Breast epithelium (tissue), 4 donors: ENCODE measurements at places on chromosomes 2 and 18.

DNA sequence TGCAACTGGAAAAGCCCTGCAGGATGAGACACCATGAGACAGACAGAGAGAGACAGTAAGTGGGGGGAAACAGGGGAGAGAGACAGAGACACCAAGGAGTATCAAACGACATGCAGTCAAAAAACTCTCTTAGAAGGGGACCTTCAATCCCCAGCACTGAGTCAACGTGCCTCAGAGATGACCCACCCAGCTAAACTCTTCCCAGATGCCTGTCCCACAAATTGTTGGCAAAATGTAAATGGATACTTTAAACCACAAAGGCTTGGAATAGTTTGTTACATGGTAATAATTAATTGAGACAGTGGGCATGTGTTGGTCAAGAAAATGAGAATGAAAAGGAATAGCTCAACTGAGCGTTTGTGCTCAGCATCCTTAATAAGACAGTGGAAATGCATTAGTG is 98.3 kb downstream of the GRB14 start:
- no peak for DNase-seq

DNA sequence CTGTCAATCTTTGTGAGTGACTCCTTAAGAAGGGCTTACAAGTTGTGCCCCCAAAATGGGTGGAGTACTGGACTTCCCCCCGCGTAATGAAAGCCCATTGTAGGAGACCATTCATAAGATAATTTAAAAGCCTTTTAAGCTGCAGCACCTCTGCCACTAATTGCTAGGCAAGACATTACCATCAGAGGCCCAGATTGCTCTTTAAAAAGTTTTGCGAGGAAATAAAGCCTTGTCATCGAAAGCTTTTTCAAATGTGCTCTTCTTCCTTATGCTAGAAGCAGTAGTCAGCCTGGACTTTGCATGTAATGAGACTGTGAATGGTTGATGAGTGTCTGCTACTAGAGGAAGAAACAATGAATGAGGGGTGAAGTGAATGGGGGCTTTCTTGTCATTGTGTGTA is 345.3 kb upstream of the CDH2 start:
- no peak for DNase-seq

DNA sequence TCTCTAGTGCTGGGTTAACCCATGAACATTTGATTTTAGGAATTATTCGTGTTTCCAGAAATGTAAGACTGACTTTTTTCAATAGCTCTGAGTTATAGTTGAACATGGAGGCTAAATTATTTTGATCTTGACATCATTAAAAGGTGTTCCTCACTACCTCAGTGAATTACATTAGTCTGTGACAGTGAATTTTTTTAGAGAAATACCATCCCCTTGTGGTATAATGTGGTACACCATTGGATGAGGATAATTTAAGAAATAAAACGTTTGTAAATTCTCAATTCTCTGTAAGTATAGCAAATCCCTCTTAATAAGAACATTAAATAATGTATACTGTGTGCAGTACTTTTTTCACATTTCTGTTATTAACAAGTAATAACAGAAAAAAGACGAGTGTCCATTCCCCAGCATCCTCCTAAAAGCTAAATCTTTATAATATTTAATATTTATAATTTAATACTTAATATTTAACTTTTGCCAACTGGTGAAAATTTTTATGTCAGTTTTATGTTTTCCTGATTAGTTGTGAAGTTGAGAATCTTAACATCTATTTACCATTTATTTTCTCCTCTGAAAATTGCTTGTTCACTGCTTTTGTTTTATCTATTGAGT is 70.3 kb upstream of the CWC22 start:
- DNase-seq, result no peak

- no peak for DNase-seq
Observed at GRCh38 chr2:217147818-217148217, 288.0 kb upstream of the TNP1 start.

DNA sequence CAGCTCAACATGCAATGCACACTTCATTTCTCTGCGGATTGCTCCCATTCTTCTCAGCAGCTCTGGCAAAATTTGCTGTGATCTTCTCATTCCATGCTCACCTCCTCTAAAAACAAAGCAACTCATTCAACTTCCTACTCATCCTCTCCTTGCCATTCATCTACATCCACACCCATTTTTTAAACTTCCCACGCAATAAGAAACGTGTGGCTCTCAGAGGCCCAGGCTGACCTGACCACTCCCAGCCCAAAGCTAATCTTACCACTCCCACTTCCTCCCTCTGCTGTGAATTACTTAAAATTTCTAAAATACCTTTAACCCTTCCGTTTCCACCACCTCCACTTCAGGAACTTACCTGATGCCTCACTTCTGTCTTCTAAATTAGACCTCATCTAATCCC is 15.2 kb downstream of the ABCB11 start:
- DNase-seq, result no peak

DNA sequence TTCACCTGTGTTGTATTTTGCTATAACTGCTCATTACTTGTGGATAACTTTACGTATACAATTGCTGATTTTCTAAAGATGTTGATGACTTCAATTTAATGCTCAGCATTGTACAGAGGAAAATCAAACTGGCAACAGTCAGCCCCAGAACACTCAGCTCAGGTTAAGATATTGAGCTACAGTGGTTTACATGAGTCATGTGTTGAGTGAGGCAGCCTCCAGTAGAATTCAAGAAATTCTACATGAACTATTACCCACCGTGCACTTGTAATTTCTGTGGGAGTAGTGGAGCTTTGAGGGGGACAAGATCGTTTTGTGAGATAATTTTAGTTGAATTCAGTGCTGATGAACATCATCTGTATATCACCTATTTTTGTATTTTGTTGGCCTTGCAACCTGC is 292.3 kb downstream of the ALPK2 start:
- no peak for DNase-seq

DNA sequence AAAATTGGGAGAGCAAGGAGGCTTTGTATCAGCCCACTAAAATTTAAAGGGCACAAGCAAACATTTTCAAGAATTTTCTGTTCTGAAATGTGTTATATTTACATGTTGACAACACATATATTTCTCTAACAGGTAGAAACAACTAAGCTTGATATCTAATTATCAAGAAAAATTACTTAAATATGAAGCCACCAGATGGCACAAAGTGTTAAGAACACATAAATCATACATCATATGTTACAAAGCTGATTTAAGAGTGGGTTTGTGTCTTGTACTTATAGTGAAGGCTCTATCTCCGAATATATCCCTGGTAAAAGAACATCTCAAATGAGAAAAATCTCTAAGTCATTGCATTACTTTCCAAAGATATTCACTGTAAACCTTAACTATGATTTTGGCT is 19.6 kb upstream of the CREB1 start:
- DNase-seq, result no peak

DNA sequence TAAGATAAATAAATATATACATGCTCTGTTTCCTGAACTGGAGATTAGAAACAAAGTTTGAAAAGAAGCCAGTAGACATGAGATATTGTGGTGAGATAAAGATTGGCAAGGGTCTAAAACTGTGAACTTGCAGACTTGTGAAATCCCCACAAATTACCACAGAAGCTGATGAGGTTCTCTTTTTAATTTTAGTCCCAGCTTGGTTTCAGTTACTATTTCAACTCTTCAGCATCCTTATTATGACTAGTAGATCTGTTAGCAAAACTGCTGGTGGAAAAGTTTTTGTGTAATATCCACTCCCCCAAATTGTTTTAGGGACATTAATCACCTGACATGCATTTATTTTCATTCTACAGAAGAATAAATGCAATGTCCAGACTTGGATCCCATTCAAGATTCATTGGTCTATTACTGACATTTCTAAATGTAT is 20.8 kb downstream of the RASGRP3 start:
- DNase-seq, result no peak

DNA sequence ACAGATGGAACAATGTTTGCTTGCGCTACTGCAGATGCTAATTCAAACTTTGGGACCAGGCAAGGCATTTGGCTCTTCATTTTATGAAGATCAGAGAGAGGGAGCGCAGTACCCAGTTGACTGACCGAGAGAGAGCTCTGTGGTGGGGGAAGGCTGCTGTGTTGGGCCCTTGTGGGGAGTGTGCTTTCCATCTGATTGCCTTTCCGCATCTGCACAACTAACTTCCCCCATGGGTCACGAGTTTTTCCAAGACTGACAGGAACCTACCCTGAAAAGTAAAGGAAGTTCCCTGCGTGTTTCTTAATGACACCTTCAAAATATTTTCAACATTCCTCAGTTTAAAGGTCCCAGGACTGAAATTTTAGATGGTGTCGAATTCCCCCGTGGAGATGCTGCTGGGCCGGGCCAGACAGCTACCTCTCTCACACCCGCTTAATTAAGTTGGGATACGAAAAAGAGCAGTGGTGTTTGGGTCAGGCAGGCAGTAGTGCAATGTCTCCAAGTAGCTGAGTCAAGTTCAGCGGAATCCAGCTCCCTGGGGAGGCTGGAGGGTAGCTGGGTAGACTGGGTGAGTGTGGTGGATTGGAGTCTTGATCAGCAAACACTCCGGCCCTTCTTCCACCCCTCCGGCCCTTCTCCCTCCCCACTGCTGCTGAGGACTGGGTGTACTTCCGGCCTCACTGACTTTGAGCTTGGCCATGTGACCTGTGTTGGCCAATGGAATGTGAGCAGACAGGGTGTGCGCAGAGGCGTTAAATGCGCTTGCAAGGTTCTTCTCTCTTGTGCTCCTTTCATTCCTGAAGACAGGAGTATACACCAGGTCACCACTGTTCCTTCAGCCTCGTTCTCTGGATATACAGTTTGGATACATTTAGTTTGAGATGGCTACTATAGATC is 2.3 kb upstream of the ARHGAP25 start:
- DNase-seq, result no peak

DNA sequence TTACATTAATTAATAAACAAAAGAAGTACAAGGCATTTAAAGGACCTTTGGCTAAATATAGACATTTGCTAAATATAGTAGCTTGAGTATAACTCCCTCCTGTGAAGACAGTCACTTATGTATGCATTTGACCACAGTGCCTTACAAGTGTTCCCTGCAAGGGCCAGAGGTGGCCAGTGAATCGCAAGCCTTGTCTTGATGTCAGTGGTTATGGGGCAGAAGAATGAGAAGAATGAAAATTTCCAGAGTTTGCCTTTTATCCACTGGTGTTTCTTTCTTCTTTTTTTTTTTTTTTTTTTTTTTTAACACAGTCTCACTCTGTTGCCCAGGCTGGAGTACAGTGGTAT is 1.8 kb downstream of the LRRFIP1 start:
- no peak for DNase-seq

DNA sequence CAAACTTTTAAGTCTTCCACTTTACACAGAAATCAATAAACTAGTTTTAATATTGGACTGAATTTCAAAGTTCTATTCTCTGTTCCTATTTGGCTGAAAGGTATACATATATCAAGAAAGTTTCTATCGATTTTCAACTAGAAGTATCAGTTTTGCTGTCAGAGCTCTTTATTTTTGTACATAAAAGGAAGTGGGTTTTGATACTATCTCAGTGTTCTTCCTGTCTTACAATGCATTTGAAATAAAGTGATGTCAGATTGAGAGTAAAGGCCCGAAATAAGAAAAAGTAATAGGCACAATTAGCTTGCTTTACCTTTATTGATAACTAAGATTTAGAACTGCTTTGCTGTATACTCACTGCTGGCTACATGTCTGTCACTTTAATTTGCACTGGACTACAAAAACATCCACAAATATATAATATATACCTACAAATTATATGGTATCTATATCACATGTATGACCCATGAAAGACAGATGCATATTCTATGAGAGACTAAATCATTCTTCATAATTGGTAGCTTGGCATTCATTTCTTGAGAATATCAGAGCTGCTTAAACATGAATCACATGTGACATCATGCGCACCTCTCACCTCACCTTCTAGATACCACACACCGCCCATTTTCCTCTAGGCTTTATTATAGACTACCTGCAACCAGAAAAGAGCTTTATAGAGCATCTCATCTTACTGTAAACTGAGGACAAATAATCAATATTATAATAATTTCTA is 83.6 kb downstream of the ASXL2 start:
- no peak for DNase-seq

DNA sequence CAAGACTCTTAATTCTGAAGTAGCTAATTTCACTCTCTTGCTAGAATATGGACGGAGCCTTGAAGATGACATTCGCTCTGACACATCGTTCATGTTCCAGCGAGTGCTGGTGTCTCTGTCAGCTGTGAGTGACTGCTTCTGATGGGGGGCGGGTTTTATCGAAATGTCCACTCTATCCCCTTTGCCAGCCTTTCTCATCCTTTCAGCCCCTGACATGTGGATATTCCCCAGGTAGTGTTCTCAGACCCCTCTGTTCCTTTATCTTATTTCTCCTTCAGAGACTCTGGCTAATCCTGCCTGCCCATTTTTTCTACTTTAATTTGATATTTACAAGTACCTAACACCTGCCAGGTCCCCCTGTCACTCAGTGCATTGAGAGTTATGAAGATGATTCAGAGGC is 18.9 kb upstream of the GMCL1 start:
- DNase-seq, result no peak

- DNase-seq, result no peak
Observed at GRCh38 chr2:172333235-172333977, 94.0 kb upstream of the ITGA6 start.

- no peak for DNase-seq
Observed at GRCh38 chr2:974054-974453, 23.4 kb downstream of the SNTG2 start.

GRCh38 chr2:45643543-45644542 is 7.6 kb upstream of the PRKCE start:
- peak; percentile 39 for DNase-seq
